ENCODE measurements at places on chromosomes 1 and 21. TPM values are rescaled to one million over a fixed set of nuclear protein-coding genes. Genes with fewer than 3 reads are reported as not detected.

The DCDC2B gene
- polyA plus RNA-seq = not detected

The KIAA1614 gene
- polyA plus RNA-seq = 3.6 TPM

The NEXN gene
- polyA plus RNA-seq = 39.9 TPM

The KRTAP11-1 gene
- not detected for polyA plus RNA-seq

The SPRR2D gene
- not detected for polyA plus RNA-seq

The SMIM1 gene
- polyA plus RNA-seq = 2.5 TPM

The RPE65 gene
- not detected for polyA plus RNA-seq

The INKA2 gene
- 2.3 TPM for polyA plus RNA-seq

The C1orf216 gene
- 19.2 TPM for polyA plus RNA-seq

The GJA4 gene
- polyA plus RNA-seq = not detected

The PLPPR4 gene
- 4.5 TPM for polyA plus RNA-seq

The TAL1 gene
- not detected for polyA plus RNA-seq

The HNRNPU gene
- polyA plus RNA-seq = 205 TPM

The ZYG11A gene
- 1.0 TPM for polyA plus RNA-seq

The CFHR4 gene
- not detected for polyA plus RNA-seq

The TCEANC2 gene
- 3.6 TPM for polyA plus RNA-seq

The OR4F29 gene
- not detected for polyA plus RNA-seq

The RNF19B gene
- polyA plus RNA-seq = 10.1 TPM

The MAST2 gene
- polyA plus RNA-seq = 25.5 TPM

The OLFML3 gene
- 105 TPM for polyA plus RNA-seq

The GRHL3 gene
- 0.04 TPM for polyA plus RNA-seq

The DRAXIN gene
- polyA plus RNA-seq = 0.04 TPM

The GLIS1 gene
- polyA plus RNA-seq = 0.77 TPM

The SEC16B gene
- 4.0 TPM for polyA plus RNA-seq

The DNM3 gene
- 0.46 TPM for polyA plus RNA-seq

The TFF1 gene
- not detected for polyA plus RNA-seq

The MEX3A gene
- 14.6 TPM for polyA plus RNA-seq

The PTPRC gene
- not detected for polyA plus RNA-seq

The IFNGR2 gene
- polyA plus RNA-seq = 90.8 TPM

The OR2M3 gene
- not detected for polyA plus RNA-seq

The GPBP1L1 gene
- 63.0 TPM for polyA plus RNA-seq

The SELE gene
- not detected for polyA plus RNA-seq

The IL20 gene
- not detected for polyA plus RNA-seq

The TTC22 gene
- polyA plus RNA-seq = not detected

The GCSAML gene
- not detected for polyA plus RNA-seq

The LCK gene
- not detected for polyA plus RNA-seq

The AIM2 gene
- not detected for polyA plus RNA-seq

The GJA9 gene
- not detected for polyA plus RNA-seq

The OR2T29 gene
- polyA plus RNA-seq = not detected

The CASZ1 gene
- 0.09 TPM for polyA plus RNA-seq

The IFI44L gene
- polyA plus RNA-seq = 1.1 TPM

The LCE1C gene
- not detected for polyA plus RNA-seq

The TDRD5 gene
- not detected for polyA plus RNA-seq

The NFASC gene
- polyA plus RNA-seq = 1.7 TPM

The CHIT1 gene
- not detected for polyA plus RNA-seq

The TMEM39B gene
- polyA plus RNA-seq = 16.2 TPM

The PRAMEF5 gene
- not detected for polyA plus RNA-seq

The TFAP2E gene
- 0.06 TPM for polyA plus RNA-seq

The HMCN1 gene
- polyA plus RNA-seq = 20.9 TPM

Data from AG04450 (cell line).